ENCODE measurements at places on chromosomes 13 and 19.
A peak's percentile ranks its signal among the peaks of the same experiment; 100 is the strongest.

DNA sequence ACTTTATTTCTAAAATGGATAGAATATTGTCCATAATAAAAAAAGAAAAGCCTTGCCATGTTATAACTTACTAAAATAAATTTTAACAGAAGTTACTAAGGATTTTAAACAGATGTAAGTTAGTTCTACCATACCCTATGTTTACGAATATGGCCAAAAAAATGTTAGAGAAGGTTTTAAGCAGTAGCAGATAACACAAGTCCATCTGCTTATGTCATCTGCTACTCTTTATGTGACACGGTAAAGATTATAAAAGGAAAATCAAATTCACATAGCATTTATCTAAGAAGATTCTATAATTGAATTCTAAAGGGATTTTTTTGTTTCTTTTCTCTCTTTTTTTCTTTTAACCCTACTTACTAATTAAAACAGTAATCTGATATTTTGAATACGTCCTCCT is 114.2 kb upstream of the MIR17HG start:
- no peak for DNase-seq

GRCh38 chr19:52935434-52935833 is 12.2 kb upstream of the ZNF888 start:
- DNase-seq: no peak

GRCh38 chr19:2503521-2504109 is 27.7 kb downstream of the GADD45B start:
- DNase-seq: peak; percentile 63

DNA sequence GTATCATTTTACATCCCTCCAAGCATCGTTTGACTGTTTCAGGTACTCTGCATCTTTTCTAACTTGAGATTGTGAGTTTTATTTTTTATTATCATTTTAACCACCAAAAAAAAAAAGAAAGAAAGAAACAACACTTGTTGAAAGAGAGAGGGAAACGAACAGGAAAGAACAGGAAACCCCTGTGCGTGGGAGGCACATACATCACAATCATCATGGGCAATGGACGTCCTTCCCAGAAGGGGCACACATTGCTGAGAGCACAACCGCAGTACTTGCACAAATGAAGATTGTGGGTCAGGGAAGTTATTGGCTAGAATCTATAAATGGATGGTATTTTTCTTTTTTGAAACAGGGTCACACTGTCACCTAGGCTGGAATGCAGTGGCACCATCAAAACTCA is 1.7 kb downstream of the CLC start:
- no peak for DNase-seq

DNA sequence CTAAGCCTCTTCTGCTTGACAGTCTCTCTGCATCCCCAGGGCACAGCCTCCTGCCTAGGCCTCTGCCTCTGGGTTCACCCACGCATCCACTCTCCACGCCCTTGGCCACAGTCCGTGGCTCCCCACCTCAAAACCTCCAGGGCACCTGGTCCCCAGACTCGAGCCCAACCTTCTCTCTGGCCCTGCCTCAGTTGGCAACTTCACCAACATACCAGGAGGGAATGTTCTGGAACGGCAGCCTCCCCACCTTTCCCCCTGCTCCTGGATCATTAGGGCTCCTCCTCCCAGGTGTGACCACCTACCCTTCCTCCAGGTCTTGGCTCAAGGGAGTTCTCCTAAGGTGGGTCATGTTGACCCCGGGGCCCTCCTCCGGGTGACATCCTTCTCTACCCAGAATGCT is 69.1 kb downstream of the SOX1 start:
- DNase-seq: no peak

DNA sequence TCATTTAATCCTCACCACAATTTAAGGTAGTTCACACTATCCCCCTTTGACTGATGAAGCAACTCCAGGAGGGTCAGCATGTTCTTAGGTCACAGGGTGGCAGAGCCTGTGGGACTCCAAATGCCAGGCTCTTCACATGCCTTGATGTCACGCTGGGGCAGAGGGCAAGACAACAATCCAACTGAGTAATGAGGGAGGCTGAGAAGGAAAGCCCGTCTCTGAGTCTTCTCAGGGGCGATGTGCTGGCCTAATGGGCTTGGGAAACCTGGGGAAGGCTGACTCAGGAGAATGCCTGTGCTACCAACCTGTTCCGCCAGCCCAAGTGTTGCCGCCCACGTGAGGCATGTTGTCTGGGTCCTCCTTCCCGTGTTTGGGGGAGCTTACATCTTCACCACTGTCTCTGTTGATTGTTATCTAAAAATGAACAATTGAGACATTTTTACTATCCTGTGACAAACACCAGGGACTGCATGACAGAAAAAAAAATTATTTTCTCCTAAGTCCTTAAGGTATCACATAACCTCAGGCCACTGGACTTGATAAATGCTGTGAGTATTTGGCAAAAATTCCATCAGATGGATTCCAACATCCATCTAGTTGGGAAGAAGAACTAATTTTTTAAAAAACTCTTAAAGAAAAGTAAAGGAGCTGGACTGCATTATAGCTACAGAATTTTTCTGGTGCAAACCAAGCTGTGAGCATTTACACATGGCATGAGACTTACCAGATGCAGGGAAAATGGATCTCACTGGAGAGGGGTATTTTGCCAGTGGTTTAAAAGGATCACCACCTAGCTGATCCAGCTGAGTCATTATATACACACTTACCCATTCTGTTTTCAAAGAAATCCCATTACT is 157.5 kb downstream of the RGCC start:
- no peak for DNase-seq

GRCh38 chr13:113171250-113172125 is 13.0 kb downstream of the PROZ start:
- DNase-seq: no peak
